ENCODE measurements at places on chromosomes 2 and 18.

GRCh38 chr2:27323596-27324285, 844 bp upstream of the MPV17 start:
- DNase-seq, result no peak

DNA sequence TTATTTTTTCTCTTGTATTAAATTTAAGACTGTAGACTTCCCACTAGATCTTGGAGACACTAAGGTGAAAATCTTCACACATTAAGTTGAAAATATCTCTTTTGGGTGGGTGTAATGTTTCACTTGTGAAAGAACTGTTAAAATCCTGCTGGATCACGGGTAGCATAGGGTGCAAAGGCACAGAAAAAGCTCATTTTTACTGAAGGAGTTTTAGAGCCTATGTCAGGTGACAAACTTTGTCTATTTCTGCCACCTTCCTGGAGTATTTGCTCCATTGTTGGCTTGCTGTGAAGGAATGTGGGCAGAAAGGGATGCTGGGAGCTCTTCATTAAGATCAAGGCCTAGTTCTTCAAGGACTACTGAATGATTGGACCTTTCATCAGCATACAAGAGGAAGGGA, 119.4 kb downstream of the FMNL2 start:
- DNase-seq, result no peak

DNA sequence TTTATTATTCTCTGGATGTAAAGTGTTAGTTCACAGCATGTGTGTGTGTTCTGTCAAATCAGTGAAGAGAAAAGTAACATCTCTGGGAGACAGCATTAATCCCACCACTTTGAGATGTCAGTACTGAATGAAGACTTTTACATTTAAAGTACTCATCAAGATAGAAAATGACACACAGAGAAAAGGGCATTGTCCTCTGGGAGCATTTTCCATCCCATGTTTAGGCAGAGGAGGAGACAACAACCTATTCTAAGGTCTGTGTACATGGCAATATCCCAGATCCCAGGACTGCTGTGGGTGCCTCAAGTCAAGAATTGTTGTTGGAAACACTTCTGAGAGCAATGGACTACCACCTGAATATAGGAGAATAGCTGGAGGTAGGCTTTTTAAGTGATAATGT, 201.5 kb downstream of the PPP1R1C start:
- no peak for DNase-seq

DNA sequence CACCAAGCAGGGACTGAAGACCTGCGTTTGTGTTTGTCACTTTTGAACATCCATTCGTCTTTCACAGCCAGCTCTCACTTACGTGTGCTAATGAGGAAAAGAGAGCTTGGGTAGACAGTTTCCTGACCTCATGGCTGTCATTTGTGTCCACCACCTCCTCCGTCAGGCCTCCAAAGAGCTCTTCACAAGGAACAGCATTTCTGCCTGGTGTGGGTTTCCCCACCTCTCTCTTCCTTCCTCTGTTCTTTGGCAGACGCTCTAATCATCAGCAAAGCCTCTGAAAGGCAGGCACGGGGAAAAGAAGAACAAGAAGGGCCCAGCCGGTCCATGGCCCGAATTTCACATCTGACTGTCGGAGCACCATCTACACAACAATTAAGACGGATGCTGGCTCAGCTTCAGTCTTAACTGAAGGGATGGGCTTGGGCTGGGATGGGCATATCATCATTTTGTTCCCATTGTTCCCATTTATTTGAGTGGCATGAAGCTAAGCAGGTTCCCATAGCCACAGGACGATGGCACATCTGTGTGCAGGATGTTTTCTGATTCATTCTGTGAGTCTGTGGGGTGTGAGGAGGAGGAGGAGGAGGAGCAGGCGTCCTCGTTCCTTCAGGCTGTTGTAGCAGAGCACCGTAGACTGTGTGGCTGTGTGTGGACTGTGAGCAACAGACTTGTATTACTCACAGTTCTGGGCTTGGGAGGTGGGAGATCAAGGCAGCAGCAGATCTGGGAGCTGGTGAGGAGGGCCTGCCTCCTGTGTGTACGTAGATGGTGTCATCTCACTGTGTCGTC, 66.4 kb downstream of the TSHZ1 start:
- no peak for DNase-seq

DNA sequence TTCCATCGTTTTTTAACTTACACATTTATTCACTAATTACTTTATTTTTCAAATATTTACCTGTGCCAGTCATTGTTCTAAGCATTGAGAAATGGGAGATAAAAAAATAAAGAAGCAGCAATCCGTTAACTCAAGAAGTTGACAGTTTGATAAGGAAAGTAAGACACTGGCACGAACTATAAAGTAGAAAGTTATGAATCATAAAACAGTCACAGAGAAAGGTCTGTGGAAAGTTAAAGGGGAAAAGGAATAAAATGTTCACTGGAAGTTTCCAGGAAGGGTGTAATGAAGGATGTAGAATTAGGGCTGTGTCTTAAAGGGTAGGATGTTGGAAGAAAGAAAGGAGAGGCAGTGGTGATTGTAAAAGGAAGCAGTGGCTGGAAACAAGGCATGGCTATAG, 118.9 kb downstream of the RDH14 start:
- DNase-seq, result no peak

DNA sequence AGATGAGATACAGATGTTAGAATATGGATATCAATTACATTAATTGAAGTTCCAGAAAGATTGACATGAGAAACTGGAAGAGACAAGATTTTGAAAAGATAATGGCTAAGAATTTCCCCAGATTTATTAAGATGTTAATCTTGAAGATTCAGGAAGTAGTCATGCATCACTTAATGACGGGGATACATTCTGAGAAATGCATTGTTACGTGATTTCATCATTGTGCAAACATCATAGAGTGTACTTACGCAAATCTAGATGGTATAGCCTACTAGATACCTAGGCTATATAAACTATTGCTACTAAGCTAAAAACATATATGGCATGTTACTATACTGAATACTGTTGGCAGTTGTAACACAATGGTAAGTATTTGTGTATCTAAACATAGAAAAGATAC, 6.8 kb upstream of the CHMP3 start:
- DNase-seq, result no peak

DNA sequence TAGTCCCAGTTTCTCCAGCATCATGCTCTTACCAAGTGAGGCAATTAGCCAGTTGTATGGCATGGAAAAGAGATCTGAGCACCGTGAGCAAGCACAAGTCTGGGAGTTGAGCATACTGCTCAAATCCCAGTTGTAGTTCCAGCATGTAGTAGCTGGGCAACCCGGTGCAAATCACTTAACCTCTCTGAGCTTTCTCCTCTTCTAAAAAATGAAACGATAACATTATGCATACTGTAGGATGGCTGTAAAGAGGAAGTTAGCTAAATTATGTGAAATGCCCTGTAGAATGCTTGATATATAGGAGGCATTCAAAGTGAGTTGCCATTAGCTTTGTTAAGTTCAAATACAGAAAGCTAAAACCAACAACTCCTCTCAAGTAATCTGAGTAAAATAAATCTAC, 164.0 kb upstream of the ZEB2 start:
- DNase-seq, result peak; percentile 55

DNA sequence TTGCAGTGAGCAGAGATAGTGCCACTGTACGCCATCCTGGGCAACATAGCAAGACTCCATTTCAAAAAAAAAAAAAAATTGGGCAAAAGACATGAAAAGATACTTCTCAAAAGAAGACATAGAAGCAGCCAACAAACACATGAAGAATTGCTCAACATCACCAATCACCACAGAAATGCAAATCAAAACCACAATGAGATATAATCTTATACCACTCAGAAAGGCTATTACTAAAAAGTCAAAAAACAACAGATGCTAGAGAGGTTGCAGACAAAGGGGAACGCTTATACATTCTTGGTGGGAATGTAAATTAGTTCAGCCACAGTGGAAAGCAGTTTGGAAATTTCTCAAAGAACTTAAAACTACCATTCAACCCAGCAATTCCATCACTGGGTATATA, 43.1 kb upstream of the CHAC2 start:
- DNase-seq, result peak; percentile 6

DNA sequence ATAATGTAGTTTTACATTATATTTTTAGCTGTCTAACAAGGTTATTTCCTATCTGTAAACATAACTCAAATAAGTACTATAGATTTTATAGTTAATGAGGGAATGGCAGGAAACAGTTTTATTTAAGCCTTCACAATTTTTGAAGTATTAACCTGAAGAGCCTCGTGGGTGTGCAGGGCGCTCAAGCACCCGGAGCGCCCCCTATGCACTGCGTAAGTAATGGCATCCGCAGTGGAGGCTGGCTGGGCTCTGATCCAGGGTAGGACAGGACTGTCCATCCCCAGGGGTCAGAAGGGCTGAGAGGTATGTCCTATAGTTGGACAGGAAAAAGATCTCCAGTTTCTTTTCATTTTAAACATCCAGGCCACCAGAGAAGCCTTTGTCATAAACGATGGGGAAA, 8.2 kb upstream of the GBX2 start:
- peak; percentile 47 for DNase-seq

Measured in NB4 (cell line).